B cell (primary cell): ENCODE measurements at places on chromosomes 5 and 9. TPM values are rescaled to one million over a fixed set of nuclear protein-coding genes. Genes with fewer than 3 reads are reported as not detected.

- peak; percentile 35 for DNase-seq
These were observed 19.6 kb downstream of the UGCG start for GRCh38 chr9:111916234-111916645.

DNA sequence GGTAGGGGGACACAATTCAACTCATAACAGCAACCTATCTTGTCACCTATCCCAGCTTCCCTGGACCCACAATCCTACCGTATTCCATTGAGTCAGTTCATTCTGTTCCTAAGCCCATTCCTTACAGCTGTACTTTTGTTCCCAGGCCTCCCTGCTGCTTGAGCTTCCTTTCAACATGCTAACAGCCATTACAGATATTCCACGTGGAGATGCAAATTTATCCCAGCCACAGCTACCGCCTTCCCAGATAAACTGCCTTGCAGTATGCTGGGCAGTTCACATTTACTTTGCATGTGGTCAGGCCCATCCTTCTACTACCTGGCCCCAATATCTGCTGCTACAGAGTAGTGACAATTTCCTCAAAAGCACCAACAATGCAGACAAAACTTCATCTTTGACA, 23.0 kb downstream of the RIGI start:
- DNase-seq = no peak

LMX1B gene
- total RNA-seq = not detected in 2 replicates

CAVIN4 gene
- total RNA-seq = 0.17 and 0.19 TPM in 2 replicates

PCDH1 gene
- not detected in 2 replicates for total RNA-seq

DNA sequence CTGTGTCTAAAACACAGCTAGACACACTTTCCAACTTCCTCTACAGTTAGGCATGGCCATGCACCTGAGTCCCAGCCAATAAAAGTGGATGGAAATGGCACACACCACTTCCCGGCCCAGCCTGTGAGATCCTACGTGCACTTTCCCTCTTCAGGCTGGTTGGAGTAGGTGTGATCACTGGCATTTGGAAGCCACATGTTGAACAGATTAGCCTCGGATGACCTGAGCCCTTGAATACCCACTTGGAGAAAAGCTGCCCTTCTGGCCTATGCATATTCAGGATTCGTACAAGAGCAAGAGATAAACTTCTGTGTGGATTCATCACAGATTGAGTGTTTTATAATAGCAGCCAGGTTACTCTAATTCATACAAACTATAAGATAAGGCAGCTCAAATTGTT, 359.0 kb upstream of the SLC30A5 start:
- no peak for DNase-seq

SWI5 gene
- 8.6 and 13.3 TPM in 2 replicates for total RNA-seq

GRCh38 chr9:107632661-107633060, 143.1 kb upstream of the KLF4 start:
- DNase-seq = no peak

GRCh38 chr5:64800926-64801325, 32.2 kb downstream of the CWC27 start:
- DNase-seq = no peak

GRCh38 chr5:124527220-124527991, 219.0 kb downstream of the ZNF608 start:
- no peak for DNase-seq

LHX6 gene
- total RNA-seq = not detected in 2 replicates

SPINK7 gene
- not detected in 2 replicates for total RNA-seq
